ENCODE measurements at places on chromosomes 3 and 15.

GRCh38 chr3:120102674-120103073 lies 8.4 kb upstream of the GSK3B start:
- no peak for DNase-seq

DNA sequence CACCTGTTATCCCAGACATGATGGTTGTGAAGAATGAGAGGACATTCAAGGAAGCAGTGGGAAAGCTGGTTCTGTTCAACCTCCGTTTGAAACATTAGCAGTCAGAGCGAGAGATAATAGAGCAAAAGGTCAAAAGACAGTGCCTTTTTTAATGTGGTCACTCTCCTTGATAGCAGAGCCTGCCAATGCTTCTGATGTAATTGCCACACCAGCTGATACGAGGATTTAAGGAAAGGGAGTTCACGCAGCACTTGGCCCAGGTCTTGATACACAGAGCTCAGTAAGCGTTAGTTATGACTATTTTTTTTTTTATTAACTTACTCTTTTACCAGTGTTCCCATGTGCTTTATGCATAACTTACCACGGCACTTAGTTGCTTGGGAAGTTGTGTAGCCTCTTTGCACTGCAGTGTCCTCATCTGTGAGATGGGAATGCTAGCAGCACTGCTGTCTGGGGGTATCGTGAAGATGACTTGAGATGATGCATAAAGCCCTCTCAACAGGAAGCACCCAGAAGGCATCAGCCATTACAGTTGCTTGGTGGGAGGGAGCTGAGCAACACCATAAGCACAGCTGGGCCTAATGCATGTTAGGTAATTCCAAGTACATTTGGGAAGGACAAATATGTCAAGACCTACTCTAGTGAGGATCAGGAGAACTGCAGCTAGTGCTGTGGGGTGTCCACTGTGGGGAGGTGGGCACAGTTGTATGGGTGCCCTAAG lies 123.3 kb upstream of the RASGRP1 start:
- no peak for DNase-seq

GRCh38 chr15:96270581-96271172 lies 59.8 kb upstream of the NR2F2 start:
- no peak for DNase-seq

DNA sequence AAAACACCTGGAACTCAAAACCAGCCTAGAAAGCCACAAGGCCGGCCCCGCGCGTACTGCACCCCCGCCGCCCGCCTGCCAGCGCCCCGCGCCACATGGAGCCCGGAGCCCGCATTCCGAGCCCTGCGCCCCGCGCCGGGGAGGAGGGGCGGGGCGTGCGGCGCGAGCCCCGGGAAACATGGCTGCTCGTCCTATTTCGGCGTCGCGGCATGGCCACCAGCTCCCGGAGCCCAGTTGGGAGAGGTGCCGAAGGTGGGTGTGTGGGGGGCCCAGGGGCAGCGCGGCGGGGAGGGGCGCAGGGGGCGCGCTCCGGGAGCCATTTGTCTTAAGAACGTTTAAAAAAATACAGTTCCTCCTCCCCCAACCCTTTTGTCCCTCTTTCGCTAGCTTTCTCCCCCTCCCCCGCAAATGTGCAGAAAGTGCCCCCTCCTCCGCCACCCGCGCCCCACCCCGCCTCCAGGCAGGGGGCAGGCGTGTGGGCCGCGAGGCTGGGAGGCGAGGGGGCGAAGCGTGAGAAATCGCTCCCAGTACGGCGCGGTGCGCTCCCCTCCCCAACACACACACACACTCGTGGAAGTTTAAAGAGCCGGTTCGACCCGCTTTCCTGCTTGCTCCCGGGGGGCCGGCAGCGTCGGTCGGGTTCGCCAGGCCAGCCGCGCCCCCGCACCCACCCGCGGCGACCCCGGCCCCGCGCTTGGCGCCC lies 2.5 kb downstream of the ANP32A start:
- peak; percentile 56 for DNase-seq

GRCh38 chr3:159472611-159473010 lies 516.0 kb upstream of the IL12A start:
- no peak for DNase-seq

- DNase-seq: no peak
Observed at GRCh38 chr15:82530006-82530405, 10.3 kb downstream of the RPS17 start.

GRCh38 chr3:48220746-48221145 lies 2.5 kb upstream of the CAMP start:
- DNase-seq: no peak

DNA sequence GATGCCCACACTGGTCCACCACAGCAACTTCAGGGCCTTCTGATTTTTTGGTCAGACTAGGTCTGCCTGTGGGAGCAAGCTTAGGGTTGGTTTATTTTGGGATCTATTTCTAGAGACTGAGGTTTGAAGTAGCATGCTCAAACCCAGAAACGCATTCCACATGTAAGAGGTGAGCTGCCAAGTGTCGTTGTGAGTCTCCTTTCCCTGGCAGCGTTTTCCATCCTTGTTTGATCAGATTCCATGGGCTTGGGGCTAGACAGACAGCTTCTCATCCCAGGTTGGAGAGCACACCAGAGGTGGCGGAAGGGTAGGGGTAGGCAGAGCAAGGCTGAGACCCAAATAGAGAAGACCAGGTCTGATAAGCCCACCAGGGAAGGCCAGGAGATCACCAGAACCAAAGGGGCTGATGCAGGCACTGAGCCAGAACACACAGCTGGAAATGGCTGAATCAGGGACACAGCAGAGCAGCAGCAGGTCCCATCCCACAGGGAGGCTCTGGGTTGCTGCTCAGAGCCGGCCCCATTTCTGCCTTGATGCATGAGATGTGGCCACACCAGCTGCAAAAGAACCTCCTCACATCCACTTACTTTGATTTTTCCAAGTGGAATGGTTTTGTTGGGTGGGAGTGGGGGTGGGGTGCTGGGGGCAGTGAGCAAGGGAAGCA lies 186.8 kb downstream of the THSD4 start:
- no peak for DNase-seq

DNA sequence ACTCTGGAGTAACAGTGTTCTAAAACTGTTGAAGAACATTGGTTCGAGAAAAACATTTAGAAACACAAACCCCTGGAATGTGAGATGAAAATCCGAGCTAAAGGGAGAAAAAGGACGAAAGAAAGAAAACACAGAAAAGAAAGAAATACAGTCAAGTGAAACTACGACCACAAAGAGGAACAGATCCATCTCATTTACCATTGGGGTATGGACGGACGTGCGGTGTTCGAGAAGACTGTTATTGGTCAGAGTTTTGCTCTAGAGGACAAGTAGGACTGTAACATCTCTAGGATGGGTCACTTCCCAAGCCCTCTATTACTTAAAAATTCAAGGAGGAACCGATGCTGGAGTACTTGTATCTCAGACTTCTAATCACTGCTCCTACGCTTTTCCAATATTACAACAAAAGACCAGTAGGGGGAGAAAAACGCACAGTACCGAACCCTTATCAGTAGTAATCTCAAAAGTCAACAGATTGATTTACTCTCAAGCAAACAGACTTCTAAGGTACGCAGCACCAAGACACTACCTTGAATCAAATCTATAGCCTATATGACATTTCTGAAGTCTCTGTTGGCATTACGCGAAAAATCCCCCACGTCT lies 1.1 kb upstream of the PIK3CA start:
- peak; percentile 26 for DNase-seq

GRCh38 chr3:14598143-14598569 lies 53.4 kb upstream of the CCDC174 start:
- peak; percentile 59 for DNase-seq

DNA sequence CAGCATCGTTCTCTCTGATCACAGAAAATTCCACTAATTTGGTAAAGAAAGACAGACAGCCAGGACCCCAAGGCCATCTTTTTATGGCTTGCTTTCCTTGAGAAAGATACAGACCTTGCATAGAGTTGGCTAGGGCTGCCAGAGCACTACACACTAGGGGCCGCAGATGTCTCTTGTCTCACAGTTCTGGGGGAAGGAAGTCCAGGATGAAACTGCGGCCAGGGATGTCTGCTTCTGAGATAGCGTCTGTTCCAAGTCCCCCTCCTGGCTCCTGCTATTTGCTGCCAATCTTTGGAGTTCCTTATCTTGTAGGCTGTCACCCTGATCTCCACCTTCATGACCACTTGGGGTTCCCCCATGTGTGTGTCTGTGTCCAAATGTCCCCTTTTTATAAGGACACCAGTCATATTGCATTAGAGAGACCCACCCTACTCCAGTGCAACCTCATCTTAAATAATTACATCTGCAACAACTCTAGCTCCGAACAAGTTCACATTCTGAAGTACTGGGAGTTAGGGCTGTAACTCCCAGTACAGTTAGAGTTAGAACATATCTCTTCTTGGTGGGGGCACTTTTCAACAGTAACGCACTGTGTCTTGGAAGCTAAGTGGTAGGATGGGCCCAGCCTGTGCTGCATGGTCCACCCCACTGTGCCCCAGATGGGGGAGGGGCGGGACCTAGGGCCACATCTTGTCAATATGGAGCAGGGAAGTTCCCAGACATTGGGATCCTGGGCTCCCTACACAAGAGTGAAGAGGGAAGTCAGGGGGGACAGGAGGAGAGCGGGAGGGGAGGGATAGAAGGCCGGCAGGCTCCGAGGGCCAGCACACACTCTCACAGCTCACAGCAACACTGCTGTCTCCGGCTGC lies 42.2 kb downstream of the KLF15 start:
- no peak for DNase-seq

DNA sequence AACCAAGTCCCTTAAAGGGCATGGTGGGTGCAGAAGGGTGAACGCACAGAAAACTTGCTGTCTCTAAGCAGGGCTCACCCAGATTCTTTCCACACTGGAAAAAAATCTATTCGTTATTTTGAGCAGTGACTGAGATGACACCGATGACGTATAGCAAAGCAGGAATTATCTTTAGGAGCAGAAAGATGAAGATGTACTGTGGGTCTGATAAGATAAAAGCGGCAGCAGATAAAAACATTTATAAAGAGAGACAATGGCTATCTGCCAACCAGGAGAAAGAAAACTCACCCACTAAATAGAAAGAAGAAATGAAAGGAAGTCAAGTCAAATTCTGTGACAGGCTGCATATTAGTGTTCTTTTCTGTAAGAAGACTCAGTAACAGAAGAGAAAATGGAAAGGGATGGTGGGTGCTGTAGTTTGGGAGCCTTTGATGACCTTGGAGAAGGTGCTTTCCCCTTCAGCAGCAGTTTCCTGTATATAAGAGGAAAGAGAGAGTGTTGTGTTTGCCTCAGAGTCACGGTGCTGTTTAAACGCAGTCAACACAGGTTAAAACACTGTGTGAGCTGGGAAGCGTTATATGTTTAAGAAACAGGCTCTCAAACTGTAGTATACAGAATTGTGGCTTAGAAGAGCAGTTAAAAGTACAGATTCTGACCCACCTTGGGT lies 111.6 kb downstream of the AQP9 start:
- peak; percentile 27 for DNase-seq

- DNase-seq: no peak
Observed at GRCh38 chr3:131747466-131747865, 244.7 kb upstream of the MRPL3 start.

- DNase-seq: no peak
Observed at GRCh38 chr3:46484911-46485778, 12.6 kb upstream of the RTP3 start.

DNA sequence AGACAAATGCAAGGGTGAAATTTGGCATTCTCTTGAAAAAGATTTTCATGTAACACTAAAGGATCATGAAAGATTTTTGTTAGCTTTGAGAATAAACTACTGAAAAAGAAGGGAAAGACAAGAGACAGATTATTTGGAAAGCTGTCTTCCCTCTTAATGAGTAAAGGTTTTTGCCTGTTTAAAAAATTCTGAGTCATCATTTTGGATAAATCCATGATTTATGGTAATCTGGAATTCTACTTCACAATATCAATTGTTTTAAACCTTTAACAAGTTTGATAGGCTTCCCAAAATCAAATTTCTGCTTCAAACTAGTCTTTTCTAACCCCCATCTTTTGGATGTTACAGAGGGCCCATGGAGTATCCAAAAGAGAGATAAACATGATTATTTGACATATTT lies 641.5 kb upstream of the EPHA6 start:
- DNase-seq: no peak

GRCh38 chr3:145190138-145190537 lies 970.8 kb downstream of the PLOD2 start:
- no peak for DNase-seq

- no peak for DNase-seq
Observed at GRCh38 chr3:185717627-185718402, 107.0 kb downstream of the IGF2BP2 start.

DNA sequence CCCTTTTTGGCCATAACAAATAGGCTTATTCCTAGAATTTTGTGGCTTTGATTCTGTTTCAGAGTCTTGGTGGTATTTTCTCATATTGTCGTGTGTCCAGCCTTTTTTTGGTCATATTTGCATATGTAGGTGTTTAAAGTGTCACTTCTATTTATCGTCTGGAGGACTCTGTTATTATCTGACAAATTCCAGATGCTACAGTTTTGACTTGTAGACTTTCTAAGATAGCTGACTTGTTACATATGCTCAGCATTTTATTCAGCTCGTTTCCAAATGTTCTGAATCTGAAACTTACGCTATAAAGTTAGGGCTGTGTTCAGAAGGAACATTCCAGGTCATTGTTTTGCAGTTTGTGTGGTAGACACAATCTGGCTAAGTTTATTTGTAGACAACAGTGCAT lies 1.9 kb downstream of the PPP4R2 start:
- DNase-seq: no peak

GRCh38 chr3:114104414-114104813 lies 47.9 kb downstream of the QTRT2 start:
- DNase-seq: no peak

- no peak for DNase-seq
Observed at GRCh38 chr3:24439021-24439420, 55.6 kb downstream of the THRB start.

GRCh38 chr3:67497746-67498145 lies 156.7 kb downstream of the SUCLG2 start:
- no peak for DNase-seq

DNA sequence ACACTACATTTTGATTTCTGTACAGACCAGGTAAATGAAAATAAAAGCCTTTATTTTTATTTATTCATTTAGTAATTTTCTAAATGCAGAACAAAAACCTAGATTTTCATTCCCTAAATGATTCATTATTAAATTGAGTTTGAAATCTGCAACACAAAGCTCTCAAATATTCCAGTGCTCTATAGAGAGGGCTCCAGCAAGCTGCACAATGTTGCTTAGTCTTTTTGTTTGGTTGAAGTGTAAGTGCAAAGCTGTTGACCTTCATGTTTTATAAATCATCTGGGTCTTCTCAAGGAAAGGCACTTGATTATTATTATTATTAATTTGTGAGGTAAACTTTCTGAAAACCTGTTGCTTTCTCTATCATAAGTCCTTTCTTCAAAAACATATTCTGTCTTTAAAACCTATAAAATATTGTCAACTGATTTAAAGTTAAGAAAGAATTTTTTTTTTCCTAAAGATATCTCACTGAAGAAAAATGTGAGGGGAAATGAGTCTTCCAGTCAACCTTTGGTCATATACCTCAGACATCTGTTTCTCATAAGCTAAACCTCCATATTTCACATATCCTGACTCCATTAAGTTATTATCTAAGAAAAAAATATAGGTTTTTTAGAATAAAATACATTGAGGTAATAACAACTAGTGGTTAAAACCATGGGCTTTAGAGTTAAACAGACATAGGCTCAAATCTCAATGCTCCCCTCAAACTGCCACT lies 100.7 kb downstream of the ZIC4 start:
- no peak for DNase-seq

All from activated T-helper 1 cell treated with anti-CD3 and anti-CD28 coated beads, Interleukin-12 subunit alpha, Interleukin-12 subunit beta, Interleukin-2, Interleukin-4 antibody, amounts not matched to agents 30 ng/mL and 10 ng/mL and 1 ng/mL, durations not matched to agents 14 hours and 24 hours and 36 hours (primary cell).